Lower lobe of right lung (tissue), 2 donors: ENCODE measurements at places on chromosomes 1 and 21. TPM values are rescaled to one million over a fixed set of nuclear protein-coding genes. Genes with fewer than 3 reads are reported as not detected.
A peak's percentile ranks its signal among the peaks of the same experiment; 100 is the strongest.

The NECTIN4 gene
- 6.2 TPM for total RNA-seq

DNA sequence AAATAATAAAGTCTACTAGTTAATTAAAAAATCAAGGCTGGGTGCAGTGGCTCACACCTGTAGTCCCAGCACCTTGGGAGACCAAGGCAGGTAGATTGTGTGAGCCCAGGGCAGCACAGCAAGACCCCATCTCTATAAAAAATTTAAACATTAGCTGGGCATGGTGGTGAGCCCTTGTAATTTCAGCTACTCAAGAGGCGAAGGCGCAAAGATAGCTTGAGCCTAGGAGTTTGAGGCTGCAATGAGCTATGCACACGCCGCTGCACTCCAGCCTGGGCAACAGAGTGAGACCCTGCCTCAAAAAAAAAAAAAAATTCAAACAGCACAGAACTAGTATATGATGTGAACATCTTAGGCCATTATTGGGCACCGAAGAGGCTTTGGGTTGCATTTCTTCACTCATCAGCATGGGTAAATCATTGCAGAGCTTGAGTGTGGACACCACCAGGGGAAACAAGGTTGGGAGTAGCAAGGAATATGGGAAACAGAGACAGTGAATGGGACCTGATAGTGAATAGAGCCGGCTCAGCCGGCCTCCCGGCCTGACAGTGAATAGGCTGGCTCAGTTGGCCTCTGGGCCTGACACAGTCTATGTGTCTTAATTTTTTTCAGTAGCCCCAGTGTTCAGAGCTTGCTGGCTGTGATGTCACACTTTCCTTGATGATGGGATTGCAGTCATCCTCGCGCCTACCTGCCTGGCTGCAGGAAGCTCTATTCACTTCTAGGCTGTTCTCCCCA lies 89.1 kb upstream of the ERRFI1 start:
- no peak for DNase-seq

DNA sequence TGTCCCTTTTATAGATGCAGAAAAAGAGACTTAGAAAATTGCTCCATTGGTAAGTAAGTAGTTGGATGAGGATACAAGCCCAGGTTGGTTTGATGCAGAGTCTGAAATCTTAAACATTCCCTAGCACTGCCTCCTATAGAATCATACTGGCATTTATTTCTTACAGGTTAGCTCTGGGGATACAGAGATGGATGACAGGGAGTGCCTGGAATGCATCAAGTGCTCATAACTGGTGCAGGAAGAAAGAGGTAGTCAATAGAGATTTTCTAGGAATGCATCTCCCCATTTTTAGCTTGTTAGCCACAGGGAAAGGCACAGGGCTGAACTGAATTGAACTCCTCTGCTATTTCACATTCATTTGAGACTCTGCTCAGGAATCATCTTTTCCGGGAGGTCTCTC lies 269.0 kb upstream of the USP24 start:
- no peak for DNase-seq

GRCh38 chr1:43947061-43947873 lies 517 bp downstream of the IPO13 start:
- DNase-seq: no peak

The ALPL gene
- total RNA-seq: 123 TPM

- DNase-seq: peak; percentile 93
Measured at GRCh38 chr1:151070474-151071276, at the start of gene GABPB2. TSS of gene GABPB2 (plus strand) at chr1:151070761. CDS start at chr1:151088190, 17,429 bp downstream.

DNA sequence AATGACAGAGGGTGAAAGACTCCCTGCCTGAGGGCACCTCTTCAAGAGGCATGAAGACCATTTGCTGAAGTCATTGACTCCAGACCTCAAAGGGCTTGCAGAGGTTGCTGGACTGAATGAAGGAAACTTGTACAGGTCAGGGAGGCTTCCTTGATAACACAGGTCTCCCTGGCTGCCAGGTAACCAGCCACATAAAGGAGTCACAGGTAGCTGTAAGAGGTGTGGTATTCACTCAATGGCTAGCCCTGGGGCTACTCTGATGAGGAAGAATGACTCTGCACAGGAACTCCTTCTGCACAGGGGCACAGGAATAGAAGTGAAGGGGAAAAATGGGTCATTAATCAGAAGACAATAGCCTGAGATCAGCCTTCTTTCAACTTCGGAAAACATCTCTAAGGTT lies 187.5 kb downstream of the LMX1A start:
- no peak for DNase-seq

The SPRR2F gene
- total RNA-seq: not detected

The BRINP2 gene
- total RNA-seq: not detected

The AXDND1 gene
- 0.59 TPM for total RNA-seq

The TMEM125 gene
- total RNA-seq: 197 TPM

The IL12RB2 gene
- 1.3 TPM for total RNA-seq

GRCh38 chr1:225819346-225820192 lies 9.6 kb downstream of the EPHX1 start:
- DNase-seq: no peak

- DNase-seq: peak; percentile 66
Measured at GRCh38 chr1:173409613-173410012, 67.5 kb upstream of the PRDX6 start.

- DNase-seq: no peak
Measured at GRCh38 chr1:33137800-33138199, 44.0 kb downstream of the TRIM62 start.

The PLA2G2D gene
- total RNA-seq: 0.27 TPM

The OR10J1 gene
- total RNA-seq: not detected

GRCh38 chr21:14675774-14676530 lies 129.8 kb upstream of the SAMSN1 start:
- DNase-seq: no peak

- DNase-seq: peak; percentile 77
Measured at GRCh38 chr21:37073417-37074196, 553 bp downstream of the TTC3 start.

GRCh38 chr1:219220945-219221344 lies 47.3 kb downstream of the LYPLAL1 start:
- no peak for DNase-seq

- no peak for DNase-seq
Measured at GRCh38 chr1:17255336-17255735, 6.4 kb downstream of the PADI3 start.

- DNase-seq: no peak
Measured at GRCh38 chr1:17978016-17978415, 129.6 kb upstream of the IGSF21 start.

GRCh38 chr1:19521411-19521810 lies 36.1 kb upstream of the CAPZB start:
- DNase-seq: no peak

The DDR2 gene
- 47.0 TPM for total RNA-seq

The SWT1 gene
- 7.4 TPM for total RNA-seq

The ST6GALNAC3 gene
- total RNA-seq: 8.8 TPM

The SLC30A10 gene
- not detected for total RNA-seq

- DNase-seq: peak; percentile 55
Measured at GRCh38 chr1:32215629-32216480, 6.3 kb downstream of the TMEM234 start.

The GPR52 gene
- 2.6 TPM for total RNA-seq

DNA sequence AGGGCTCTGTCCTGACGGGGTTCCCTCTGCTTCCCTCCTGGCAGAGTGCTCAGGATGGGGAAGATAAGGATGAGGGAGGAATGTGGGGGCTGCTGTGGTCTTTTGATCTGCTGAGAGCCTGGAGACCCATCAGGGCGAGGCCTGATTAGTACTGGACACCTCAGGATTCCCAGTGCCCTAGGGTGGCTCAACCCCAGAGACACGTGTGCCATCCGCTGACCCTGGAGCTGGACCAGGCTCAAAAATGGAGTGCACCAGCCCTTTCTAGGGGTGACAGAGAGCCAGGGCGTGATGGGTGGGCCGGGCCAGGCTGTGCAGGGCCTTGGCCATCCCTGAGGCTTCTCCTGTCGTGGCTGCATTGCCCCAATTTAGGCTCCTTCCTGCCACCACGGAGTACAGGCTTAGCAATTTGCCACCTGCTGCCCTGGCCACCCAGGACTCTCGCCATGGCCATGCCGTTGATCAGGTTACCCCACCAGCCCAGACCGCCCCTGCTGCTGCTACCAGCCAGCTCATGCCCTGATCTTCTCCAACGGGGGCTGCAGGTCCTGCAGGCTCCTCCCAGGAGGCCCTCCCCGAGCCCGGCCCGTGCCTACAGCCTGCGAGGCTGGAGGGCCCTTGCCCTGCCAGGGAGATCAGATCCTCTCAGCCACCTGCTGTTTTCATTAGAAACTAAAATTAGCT lies 9.5 kb downstream of the WNT4 start:
- DNase-seq: no peak

DNA sequence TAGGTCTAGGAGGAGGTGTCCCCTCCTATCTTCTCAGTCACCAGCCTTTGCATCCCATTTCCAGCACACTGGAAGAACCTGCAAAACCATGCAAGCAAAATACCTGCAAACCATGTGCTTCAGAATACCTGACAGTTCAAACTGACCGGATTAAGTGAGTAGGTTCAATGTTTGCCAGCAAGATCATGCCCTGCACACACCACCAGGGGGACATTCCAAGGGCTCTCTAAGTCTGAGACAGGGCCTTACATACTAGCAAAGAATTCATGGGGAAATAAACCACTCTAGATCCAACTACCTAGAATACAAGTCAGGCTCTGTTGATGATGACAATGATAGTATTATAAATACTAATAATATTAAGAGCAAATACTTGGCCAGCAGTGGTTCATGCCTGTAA lies 27.6 kb downstream of the INPP5B start:
- no peak for DNase-seq

The CRB1 gene
- total RNA-seq: 0.77 TPM

- DNase-seq: no peak
Measured at GRCh38 chr21:17667256-17667655, 54.6 kb upstream of the BTG3 start.

GRCh38 chr1:200512191-200512590 lies 102.4 kb upstream of the ZNF281 start:
- DNase-seq: no peak

- DNase-seq: no peak
Measured at GRCh38 chr1:181149326-181150125, 61.0 kb downstream of the IER5 start.

- no peak for DNase-seq
Measured at GRCh38 chr1:175560192-175560591, 183.2 kb downstream of the TNR start.

The TEX38 gene
- not detected for total RNA-seq

DNA sequence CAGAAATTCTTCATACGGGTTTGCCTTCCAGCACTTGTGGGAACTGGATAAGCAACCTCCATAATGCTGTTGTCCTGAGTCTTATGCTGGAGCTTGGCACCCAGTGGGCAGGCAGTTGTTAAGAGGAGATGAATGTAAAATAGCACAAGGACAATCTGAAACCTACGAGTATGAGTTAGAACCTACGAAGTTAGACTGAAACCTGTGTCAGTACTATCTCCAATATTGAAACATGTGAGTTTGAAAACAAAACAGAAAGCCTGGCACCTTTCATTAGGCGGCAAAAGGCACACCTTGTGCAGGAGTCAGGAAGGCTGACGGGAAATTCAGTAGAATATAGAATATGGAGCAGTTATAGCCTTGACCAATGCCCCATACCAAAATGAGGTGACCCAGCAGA lies 489.7 kb upstream of the RGS18 start:
- no peak for DNase-seq

GRCh38 chr1:42816585-42817439 lies at the start of the genes ERMAP and SVBP:
TSS of gene ERMAP (plus strand) at chr1:42817122. CDS start at chr1:42830449, 13,327 bp downstream.
TSS of gene SVBP (minus strand) at chr1:42817397. CDS start at chr1:42816544, 853 bp downstream.
- DNase-seq: peak; percentile 95

- DNase-seq: no peak
Measured at GRCh38 chr1:177368255-177368654, 197.5 kb downstream of the BRINP2 start.

GRCh38 chr21:29233256-29233546 lies 65.5 kb upstream of the BACH1 start:
- DNase-seq: no peak

GRCh38 chr1:30474818-30475200 lies 248.6 kb downstream of the MATN1 start:
- DNase-seq: no peak

DNA sequence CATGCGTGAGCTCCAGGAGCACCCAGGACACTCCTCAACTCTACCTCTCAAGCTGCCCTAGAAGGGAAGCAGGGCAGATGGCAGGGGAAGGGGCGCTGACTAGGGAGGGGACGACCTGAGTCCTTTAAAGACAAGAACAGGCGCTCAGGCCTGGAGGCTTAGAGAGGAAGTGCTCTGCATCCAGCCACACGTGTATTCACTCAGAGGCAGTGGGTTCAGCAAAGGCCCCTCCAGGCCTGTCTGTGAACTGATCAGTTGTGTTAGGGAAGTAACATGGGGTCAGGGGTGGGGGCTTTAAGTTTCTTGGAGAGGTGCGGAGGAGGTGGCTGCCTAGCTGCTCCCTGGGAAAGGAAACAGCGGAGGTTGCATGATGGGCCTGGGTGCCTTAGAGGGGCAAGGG lies 37.1 kb upstream of the ARF1 start:
- DNase-seq: no peak

DNA sequence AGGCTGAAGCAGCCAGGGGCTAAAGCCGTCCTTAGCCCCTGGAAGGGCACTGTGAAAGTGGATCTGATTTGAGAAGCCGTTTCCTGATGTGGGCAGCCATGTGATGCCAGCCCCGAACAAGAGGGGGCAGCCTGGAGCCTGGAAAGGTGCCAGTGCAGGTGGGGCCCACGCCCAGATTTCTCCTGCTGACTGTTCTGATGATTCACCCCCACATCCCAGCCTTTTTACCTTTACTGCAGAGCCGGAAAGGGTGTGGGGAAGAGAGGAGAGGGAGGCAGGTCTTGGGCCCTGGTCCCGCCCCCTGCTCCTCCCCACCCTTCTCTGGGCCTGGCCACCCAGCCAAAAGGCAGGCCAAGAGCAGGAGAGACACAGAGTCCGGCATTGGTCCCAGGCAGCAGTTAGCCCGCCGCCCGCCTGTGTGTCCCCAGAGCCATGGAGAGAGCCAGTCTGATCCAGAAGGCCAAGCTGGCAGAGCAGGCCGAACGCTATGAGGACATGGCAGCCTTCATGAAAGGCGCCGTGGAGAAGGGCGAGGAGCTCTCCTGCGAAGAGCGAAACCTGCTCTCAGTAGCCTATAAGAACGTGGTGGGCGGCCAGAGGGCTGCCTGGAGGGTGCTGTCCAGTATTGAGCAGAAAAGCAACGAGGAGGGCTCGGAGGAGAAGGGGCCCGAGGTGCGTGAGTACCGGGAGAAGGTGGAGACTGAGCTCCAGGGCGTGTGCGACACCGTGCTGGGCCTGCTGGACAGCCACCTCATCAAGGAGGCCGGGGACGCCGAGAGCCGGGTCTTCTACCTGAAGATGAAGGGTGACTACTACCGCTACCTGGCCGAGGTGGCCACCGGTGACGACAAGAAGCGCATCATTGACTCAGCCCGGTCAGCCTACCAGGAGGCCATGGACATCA lies at the start of gene SFN:
SFN (plus strand) TSS at position 369 of the 904 bp plus-strand sequence; CDS start at position 433, 64 bp downstream.
- peak; percentile 85 for DNase-seq

The IQCC gene
- 2.0 TPM for total RNA-seq

GRCh38 chr1:69847670-69848069 lies 279.9 kb downstream of the LRRC7 start:
- DNase-seq: no peak

DNA sequence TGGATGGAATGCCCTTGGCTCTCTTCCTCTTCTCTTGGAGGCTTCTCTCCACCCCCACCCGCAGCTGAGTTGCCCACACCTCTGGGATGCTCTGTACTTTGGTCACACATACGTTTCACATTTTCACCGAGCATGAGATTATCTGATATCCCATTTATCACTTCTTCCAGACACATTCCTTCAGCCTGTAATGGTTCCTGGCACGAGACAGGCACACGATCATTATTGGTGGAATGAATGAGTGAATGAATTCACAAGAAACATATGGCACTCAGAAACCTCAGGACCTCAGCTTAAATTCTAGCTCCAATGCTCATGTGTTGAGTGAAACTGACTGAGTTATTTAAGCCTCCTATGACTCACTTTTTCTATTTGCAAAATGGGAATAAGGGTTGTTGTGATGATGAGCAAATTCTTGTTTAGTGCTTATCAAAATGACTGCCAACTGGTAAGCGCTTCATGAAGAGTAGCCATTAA lies 242.7 kb upstream of the JUN start:
- DNase-seq: no peak

The PEF1 gene
- total RNA-seq: 61.6 TPM
